ENCODE measurements at places on chromosomes 1 and 21.

DNA sequence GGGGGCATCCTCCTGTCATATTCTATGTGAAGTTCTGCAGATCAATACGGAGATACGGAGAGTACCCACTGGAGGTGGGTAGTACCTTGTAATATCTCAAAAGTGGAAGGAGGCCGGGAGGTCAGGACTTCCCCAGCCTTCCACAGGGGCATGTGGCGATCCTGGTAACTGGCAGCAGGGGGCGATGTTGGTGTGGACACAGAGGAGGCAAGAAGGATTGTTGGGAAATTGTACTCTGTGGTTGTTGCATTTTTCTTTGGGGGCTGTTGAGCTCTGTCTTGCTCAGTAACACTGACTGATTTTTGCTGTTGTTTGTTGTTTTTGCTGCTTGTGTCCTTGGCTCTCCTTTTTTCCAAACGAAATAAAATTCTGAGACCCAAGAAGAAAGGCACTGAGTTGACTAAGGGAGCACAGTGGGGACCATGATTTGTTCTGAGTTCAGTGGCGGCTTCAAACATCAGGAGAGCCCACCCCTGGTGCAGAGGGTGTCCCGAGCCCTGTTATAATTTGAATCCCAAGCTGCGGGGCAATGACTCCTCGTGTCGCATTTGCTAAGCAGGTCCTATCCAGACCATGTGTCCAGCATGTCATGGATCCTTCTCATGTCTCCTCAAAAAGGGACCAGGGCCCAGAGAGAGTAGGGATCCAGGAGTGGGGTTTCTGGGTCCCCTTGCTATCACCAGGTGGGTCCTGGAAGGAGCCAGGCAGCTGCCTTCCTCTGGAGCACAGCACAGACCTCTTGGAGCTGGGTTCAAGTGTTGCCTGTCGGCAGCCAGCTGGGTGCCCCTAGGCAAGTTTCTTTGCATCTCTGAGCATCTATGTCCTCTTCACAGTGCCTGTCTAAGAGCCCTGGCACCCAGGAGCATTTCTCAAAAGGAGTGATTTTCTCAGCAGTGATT lies 22.8 kb downstream of the LHX4 start:
- DNase-seq = peak; percentile 12

- no peak for DNase-seq
Measured at GRCh38 chr1:183212870-183213269, 26.8 kb downstream of the LAMC2 start.

DNA sequence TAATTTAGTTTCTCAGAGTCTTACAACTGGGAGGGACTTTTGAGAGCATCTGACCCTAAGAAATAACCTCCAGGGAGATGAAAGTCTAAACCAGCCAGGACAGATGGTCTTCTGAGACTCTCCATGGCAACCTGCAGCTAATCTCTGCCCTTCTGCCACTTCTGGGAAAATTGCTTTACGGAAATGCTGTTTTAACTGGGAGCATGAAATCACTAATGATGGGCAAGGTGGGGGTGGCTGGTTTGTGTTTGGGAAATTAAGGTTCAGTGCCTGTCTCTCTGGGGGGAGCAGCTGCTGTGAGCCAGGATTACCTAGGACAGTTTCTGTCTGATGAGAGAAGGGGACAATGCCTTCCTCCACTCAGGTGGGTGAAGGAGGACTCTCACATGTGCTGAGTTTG lies 33.2 kb downstream of the ROR1 start:
- peak; percentile 77 for DNase-seq

DNA sequence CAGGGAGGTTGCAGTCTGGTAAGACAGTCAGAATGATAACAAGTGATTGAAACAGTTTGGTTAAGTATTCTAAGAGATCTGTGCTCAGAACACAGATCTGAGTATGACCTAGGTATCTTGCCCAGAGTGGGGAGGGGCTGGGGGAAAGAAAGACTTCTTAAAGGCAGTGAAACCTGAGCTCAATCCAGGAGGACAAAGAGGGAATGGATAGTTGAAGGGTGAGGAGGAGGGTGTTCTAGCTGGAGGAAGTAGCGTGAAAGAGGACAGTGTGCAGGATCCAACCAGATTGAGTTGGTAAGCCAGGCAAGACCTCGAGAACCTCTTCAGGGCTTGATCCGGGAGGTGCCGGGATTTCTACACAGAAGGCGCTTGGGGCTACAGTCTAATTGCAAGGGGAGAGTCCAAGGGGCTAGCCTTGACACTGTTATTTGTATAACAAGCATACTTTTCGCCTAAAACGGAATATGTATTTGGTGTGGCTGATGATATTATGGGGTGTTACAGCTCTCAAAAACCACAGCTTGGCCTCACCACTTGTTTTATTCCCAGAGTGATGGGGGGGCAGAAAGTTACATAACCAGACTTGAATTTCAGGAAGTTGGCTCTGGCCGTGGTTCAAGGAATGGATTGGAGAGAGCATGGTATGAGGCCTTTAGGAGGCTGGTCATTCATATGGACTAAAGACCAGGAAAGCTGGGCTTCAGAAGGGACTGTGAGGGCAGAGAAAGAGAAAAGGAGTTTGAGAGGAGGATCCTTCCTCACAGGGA lies 19.1 kb downstream of the RCSD1 start:
- DNase-seq = no peak

- no peak for DNase-seq
Measured at GRCh38 chr1:3905266-3905952, 5.3 kb upstream of the C1orf174 start.

DNA sequence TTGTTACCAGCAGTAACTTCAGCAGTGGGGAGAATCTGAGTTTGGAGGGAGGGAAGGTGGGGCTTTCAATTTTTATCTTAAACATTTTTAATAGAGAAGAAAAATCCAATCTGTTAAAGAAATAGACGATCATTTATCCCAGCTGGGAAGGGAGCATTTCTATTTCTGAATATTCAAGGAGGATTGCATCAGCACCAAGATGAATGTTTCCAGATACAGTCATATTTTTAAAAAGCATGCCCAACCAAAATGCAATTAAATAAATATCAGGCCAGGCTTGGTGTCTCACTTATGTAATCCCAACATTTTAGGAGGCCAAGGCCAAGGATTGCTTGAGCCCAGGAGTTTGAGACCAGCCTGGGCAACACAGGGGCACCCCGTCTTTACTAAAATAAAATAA lies 1.7 kb upstream of the ATP1A4 start:
- no peak for DNase-seq

DNA sequence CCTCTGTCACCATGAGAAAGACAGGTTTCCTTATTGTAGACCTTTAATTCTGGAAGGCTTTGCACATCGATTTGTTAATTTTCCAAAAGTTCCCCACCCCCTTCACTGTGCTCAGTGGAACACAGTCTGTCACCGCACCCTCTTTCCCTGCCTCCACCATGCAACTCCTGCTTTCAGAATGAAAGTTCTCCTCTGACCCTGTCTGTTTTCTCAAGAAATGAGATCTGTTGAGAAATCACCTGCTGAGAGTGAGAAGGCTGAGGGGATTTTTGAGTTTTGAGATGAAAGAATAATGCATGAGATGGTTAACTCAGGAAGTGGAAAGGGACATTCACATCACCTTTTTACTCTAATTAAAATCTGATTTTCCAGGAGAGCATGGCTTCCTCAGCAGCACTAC lies 99.6 kb downstream of the CYYR1 start:
- DNase-seq = no peak

DNA sequence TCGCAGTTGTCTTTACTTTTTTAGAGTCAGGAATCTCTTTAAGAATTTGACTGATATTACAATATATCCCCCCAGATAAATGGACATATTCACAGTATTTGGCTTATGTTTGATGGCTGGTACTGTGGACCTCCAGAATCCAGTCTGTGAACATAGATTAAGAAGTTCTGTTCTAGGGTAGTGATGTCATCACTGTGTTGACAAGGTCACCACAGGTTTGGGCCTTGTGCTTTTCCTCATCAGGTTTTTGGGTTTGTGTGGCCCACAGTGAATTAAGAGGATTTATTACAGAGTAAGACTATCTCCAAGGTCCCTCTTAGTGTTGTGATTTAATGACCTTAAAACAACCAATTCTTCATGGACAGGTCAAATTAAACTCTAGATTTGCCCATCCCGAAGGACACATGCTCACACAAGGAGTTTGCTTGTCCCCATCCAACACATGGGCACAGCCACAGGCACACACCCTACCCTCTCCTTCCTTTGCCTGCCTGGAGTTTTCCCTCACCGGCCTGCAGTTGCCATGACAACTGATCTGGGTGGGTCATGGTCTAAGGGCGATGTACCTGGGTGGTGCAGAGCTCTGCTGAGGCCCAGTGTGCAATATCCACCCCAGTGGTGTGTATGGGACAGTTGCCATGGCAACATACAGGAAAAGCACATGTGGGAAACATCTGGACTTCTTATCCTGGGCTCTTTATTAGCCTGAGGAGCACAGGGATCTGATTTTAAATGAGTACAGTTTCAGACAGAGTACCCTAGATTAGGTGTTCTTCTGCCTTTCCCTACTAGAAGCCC lies 98.6 kb downstream of the NAV1 start:
- DNase-seq = no peak

DNA sequence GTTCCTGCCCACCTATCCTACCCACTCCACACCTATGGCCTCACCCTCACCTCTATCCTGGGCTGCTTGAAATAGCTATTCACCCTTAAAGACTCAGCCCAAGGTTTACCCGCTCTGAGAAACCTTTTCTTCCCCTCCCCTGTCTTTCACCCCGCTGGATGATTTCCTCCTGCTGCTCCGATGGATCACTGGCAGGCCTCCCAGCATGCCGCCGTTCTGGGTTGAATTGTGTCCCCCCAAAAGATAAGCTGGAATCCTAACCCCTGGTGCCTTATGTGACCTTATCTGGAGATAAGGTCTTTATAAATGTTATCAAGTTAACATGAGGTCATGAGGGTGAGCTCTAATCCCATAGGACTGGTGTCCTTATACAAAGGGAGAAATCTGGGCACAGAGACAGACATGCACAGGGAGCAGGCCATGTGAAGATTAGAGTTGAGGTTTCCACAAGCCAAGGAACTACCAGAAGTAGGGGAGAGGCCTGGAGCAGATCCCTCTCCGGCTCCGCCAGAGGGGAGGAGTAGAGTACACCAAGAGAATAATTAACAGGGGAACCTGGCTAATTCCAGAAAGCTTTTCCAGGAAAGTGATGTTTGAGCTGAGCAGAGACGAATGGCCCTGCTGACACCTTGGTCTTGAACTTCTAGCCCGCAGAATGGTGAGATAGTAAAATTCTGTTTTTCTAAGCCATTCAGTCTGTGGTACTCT lies 110.0 kb upstream of the SERBP1 start:
- DNase-seq = no peak

- no peak for DNase-seq
Measured at GRCh38 chr1:225866061-225866837, 15.9 kb downstream of the TMEM63A start.

DNA sequence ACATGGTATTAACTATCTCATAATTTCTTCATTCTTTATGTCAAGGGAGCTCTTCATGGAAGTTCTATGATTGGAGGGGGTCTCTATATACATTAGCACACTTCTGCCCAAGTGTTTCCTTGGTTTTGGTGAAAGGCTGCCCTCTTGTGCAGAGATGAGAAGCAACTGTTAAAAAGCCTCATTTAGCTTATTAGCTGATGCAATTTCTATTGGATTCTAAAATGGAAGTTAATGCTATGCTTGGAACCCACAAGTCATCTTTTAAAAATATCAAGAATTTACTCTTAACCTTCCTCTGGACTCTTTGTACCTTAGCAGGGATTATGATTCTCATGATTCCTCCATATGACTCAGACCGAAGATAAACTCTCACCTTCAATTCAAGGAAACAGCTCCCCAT lies 328.9 kb downstream of the PTBP2 start:
- peak; percentile 22 for DNase-seq

GRCh38 chr1:234907940-234908405 lies 220.7 kb downstream of the TOMM20 start:
- no peak for DNase-seq

DNA sequence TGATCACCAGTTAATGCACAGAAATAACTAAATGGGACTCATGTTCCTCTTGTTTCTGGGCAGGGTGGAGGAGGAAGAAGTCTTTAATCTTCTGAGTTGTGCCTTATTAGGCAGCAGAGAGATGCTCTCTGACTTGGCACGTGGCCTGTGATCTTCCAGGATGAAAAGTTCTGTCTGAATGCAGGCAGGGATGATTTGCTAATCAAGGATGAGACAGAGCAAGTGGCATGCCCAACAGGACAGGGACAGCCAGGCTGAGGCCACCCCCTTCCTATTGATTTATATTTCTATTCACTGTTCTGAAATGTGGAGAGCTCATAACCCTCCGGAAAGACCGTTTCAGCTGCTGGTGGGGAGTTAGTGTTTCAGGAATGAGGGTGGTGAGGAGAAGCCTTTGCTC lies 477.8 kb upstream of the CAMK1G start:
- peak; percentile 68 for DNase-seq

GRCh38 chr1:190147616-190148015 lies 330.0 kb downstream of the BRINP3 start:
- DNase-seq = no peak

Measured in NCI-H446 treated with DMSO at 0.1 percent for 48 hours (cell line).